ENCODE measurements at places on chromosomes 6 and 20.

- DNase-seq = peak; percentile 84
Observed at GRCh38 chr6:13303668-13304017, 24.7 kb downstream of the TBC1D7 start.

DNA sequence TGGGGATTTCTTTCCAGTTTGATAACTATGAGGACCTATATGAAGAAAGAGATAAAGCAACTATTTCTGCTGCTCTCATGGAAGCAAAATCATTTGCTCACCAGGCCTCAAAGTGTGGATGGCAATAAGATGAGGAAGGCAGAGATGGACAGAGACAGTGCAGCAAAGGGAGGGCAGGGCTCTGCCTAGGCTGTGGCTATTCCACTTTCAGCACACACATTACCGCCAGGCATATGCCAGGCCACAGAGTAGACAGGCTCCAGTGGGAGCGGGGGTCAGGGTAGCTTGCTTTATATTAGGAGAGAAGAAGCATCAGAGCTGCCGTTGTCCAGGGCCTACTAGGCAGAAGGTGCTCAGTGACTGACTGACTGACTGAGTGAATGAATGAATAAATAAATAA is 40.9 kb downstream of the BCL2L1 start:
- no peak for DNase-seq

GRCh38 chr6:137155830-137156229 is 17.6 kb downstream of the IL22RA2 start:
- DNase-seq = no peak

- no peak for DNase-seq
Observed at GRCh38 chr6:24968783-24969182, 33.0 kb upstream of the RIPOR2 start.

- no peak for DNase-seq
Observed at GRCh38 chr20:52076164-52076563, 115.4 kb downstream of the ZFP64 start.

DNA sequence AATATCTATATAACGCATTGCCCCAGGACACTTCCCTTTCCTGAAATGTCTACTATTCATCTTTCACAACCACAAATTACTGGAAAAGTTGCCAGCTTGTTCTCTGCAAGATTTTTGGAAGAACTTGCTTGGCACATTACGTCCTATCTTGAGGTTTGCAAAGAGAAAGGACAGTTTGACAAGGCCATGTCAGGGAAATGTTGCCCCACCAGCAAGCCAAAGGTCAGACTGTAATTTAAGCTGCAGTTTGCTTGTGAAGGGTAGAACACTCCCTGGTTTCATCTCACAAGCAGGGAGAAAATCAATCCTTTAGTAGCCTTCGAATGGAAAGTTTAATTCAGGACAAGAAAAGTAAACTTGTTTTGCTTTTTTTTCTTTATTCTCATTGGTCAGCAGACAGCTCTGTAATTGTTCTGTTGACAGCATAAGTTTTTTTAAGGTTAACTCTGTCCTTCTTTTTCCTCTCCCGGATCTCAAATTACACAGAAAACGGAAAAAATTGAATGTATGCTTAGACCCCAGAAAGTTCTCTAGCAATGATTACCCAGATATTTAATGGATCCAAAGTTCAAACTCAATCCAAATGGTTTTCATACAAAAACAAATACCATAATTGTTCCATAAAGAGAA is 541.8 kb upstream of the NRSN1 start:
- DNase-seq = no peak

DNA sequence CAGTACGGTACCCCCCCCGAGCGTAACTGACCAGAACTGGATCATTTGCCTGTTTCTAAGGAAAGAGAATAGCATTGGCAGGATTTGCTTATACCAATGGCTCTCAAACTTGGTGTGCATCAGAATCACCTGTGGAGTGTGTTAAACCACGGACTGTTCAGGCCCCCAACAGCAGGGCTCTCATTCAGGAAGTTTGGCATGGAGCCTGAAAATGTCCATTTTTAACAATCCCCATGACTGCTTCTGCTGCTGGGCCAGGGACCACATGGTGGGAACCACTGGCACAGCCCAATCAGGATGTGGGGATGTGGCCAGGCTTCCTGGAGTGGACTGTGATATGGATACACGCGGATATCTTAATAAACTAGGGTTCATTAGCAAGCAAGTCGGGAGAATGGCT is 53.9 kb downstream of the GTF2H5 start:
- no peak for DNase-seq

- DNase-seq = peak; percentile 31
Observed at GRCh38 chr20:44038681-44039123, 124.0 kb downstream of the TOX2 start.

- no peak for DNase-seq
Observed at GRCh38 chr6:80211286-80211685, 104.8 kb downstream of the BCKDHB start.

- no peak for DNase-seq
Observed at GRCh38 chr6:40352006-40352405, 235.2 kb downstream of the LRFN2 start.

DNA sequence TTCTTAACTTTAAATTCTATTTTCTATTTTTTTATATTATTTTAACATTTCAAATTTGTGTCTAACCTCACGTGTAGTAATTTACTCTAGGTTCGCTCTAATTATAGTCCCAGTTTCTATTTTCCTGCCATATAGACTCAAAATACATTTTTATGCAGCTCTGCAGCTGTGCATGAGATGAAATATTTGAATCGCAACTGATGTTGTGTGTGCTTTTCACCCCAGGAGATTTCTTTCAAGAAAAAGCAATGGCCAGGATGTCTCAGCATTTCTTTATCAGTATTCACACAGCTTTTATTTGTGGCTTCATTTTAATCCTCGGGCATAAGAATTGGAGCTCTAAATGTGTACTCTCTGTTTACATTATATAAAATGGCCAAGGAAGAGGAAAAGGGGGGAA is 157.6 kb downstream of the HDGFL1 start:
- no peak for DNase-seq

- no peak for DNase-seq
Observed at GRCh38 chr20:17896771-17897369, 71.7 kb downstream of the SNX5 start.

DNA sequence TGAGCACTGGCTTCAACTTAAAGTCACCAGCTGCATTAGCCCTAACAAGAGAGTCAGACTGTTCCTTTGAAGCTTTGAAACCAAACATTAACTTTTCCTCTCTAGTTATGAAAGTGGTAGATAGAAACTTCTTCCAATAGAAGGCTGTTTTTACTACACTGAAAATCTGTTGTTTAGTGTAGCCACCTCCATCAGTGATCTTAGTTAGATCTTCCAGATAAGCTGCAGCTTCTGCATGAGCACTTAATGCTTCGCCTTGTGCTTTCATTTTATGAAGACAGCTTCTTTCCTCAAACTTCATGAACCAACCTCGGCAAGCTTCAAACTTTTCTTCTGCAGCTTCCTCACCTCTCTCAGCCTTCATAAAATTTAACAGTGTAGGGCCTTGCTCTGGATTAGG is 133.2 kb downstream of the INSM1 start:
- no peak for DNase-seq

DNA sequence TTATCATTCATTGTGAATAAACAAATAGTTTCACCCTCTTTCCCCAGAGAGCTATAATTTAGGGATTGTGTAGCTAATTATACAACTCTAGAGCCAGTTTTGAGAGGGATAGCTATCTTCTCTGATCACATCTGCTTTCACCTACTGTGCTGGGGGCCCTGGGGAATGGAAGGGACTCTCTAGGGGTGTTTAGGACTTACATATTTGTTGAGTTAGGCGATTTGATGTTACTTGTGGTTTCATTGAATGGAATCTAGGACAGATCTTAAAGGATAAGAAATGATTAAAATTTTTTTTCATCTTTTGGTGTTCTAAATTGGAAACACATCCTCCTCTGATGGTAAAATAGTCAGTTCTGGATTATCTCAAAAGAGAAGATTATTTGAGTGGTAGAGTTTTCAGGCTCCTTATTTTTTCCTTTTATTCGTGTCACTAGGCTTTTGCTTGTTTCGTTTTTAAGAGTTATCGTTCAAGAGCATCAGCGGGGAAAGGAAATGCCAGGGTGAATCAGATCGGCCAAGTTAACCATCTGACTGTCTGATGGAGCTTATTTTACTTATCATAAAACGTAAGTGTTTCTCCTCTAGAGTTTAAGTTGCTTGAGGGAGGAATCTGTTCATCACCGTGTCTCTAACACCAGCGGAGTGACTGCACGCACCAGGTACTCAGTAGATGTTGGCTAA is 236.7 kb downstream of the FARS2 start:
- DNase-seq = no peak

- no peak for DNase-seq
Observed at GRCh38 chr6:34661357-34661756, 35.2 kb downstream of the ILRUN start.

GRCh38 chr20:56187534-56188165 is 60.9 kb upstream of the MC3R start:
- no peak for DNase-seq

GRCh38 chr6:64502801-64503200 is 867.2 kb downstream of the PHF3 start:
- DNase-seq = no peak

DNA sequence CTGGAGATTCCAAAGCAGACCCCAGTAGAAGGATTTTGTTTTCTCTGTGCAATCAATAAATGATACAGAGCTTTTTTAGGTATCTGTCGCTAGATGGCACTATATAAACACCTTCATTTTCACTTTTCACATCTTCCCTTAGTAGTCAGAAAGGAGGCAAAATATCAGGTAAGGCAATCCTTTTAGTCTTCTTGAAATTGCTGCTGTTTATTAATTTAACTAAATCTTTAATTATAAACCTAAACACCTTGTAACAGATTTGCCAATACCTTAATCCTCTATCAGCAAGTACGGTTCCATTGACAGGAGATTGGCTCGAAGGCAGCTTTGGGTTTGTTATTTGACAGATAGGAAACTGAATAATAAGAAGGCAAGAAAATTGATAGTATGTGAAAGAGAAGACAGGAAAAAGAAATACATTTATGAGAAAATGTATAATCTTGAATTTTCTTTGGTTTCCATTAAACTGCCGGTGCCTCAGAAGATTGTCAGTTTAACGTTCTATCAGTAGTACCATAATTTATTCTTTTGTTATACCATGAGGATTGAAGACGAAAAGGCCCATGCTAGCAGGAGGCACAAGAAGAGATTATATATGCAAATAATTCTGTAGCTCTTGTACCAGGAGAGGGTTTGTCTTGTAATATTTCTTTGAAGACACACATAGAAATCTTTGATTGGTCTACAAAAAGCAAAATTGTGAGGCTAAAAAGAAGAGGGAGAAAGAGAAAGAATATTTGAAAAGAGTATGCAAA is 23.5 kb upstream of the IBTK start:
- no peak for DNase-seq

DNA sequence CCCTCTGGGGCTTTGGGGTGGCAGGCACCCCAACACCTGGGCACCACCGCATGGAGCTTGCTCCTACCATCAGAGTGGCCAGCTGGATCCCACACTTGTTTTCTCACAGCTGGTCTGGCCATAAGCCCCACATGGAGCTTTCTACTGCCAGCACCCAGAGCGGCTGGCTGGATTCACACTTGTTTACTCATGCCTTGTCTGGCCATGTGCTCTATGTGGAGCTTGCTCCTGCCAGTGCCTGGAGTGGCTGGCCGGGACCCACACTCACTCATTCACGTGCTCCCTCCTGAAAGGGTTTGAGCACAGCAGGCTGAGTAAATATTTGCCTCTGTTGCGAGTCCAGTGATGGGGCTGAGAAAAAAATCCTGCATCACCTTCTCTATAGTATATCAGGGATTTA is 487.0 kb downstream of the CD109 start:
- DNase-seq = peak; percentile 37

DNA sequence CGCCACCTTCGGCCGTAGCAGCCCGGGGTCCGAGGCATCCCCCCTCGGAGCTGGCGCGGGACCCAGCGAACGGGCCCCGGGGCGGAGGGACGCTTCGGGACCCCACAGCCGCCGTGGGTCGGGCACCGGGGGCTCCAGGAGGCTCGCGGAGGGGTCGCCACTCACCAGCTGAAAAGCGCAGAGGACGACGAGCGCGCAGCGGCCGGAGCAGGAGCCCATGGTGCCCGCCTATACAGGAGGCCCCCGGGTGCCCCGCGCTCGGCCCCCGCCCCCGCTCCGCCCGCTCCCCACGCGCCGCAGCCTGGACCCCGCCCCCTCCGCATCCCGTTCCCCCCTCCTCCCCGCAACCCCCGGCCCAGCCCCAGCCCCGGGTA is at the start of gene NKAIN4:
Gene NKAIN4 (minus strand): TSS at position 232 of the 374 bp plus-strand sequence. CDS start 13 bp downstream, at position 219.
- DNase-seq = no peak

DNA sequence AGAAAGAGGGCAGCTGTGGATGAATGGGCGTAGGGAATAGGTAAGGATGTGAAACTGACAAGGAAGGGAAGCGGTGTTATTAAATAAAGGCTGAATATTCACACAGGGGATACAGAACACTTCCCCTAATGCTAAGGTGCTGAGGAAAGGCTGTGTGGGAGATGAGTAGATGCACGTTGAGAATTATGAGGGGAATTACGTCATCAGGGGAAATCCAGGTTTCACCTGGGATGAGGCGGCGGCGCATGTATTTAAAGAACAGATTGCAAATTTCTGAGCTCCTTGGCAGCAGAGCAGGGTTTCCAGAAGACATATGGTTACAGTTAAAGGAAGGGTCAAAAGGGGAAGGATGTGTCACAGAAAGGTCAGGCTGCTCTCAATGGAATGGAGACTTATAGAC is 28.7 kb upstream of the EDN1 start:
- DNase-seq = peak; percentile 40

- DNase-seq = peak; percentile 19
Observed at GRCh38 chr20:48606841-48607543, 220.8 kb downstream of the PREX1 start.
